ENCODE measurements at places on chromosomes 7 and 10.

DNA sequence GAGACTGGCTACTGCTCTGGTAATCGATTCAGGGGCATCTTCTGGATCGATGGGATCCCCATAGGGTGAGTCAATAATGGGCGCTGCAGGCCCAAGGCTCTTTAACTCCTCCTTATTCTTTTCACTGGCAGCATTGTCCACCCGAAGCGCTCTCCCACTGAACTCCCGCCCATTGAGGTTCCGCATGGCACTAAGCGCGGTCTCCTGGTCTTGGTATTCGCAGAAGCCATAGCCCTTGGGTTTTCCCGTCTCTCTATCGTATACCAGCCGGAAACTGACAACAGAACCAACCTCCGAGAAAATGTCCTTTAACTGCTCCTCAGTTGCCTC lies 285 bp downstream of the CSTF2T start:
- DNase-seq: no peak
- H3K36me3 ChIP-seq: peaks cover 15% of the 10 kb centered on the region
- H3K4me1 ChIP-seq: peaks cover 39% of the 10 kb centered on the region
- H3K27me3 ChIP-seq: no peaks in the 10 kb centered on the region

- H3K4me3 ChIP-seq: no peak overlapping the region
- H3K36me3 ChIP-seq: peaks cover 1% of the 10 kb centered on the region
These were observed 19.2 kb downstream of the ZNF107 start for GRCh38 chr7:64685091-64685490.

DNA sequence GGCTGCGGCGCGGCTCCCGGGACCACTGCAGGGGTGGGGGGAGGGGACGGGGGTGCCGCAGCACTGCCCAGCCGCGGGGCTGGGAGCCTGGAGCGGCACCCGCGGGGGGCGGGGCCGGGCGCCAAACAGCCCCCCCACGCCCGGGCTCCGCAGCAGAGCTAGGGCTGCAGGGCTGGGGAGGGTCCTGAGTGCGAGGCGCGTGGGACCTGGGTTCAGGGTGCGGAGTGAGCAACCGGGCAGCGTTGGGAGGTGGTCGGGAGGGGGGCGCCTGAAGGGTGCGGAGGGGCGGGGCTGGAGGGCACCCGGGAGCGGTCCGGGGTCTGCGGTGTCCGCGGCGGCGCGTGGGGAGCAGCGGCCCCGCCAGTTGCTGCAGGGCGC lies 528 bp downstream of the CAMK2G start:
- H3K4me3 ChIP-seq: peak overlapping the region; percentile 51
- H3K27me3 ChIP-seq: no peaks in the 10 kb centered on the region
- H3K4me1 ChIP-seq: peaks cover 30% of the 10 kb centered on the region

- no peaks in the 10 kb centered on the region for H3K36me3 ChIP-seq
- peaks cover 6% of the 10 kb centered on the region for H3K4me1 ChIP-seq
- H3K4me3 ChIP-seq: no peak overlapping the region
- H3K27me3 ChIP-seq: no peaks in the 10 kb centered on the region
These were observed 40.4 kb upstream of the COBL start for GRCh38 chr7:51356849-51357516.

DNA sequence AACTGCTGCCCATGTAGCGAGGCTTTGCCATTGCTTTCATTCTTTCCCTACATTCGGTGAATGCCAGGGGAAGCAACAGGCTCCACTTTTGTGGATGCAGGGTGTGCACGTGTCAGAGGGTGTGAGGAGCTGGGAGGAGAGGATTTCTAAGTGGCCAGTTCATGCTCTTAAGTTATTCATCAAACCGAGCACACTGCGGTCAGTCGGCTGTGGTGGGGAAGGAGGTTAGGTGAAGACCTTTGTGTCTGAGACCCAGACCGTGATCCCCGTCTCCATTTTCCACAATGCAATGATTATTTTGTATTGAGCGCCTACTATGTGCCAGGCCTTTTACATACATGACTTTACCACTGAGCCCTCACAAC lies 438.6 kb upstream of the GALNT17 start:
- H3K4me1 ChIP-seq: peaks cover 16% of the 10 kb centered on the region
- H3K36me3 ChIP-seq: peaks cover 5% of the 10 kb centered on the region

DNA sequence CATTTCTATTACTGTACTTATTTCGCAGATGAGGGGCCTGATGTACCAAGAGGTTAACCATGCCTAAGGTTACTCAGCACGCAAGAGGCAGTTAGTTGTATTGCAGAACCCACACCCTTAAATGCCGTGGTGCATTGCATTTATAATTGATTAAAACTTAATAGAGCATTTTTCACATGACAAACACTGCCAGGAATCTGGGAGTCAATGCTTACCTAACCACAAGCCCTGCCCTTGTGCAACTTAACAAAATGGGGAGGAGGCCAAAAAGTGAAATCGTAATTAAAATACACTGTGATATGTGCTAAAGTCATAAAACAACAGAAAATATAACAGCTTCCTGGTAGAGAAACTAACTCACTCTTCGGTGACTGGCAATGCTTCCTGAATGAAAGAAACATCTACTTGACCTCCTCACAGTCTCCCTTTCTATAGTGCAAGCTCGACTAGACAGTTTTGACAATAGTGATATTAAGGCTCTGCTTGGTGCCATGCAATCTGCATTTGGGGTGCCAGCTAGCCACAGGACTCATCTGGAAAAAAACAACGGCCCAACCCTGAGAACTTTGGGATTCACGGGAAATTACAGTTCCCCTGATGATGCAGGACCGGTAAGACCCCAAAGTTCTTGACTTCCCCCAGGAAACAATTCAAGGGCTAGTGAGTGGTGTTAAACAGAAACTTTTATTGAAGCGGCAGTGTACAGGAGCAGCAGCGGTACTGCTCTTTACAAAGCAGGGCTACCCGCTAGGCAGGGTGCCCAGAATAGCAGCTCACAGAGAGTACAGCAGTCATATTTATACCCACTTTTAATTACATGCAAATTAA lies 612.4 kb downstream of the TNS3 start:
- no peaks in the 10 kb centered on the region for H3K27me3 ChIP-seq
- no peak for DNase-seq
- no peaks in the 10 kb centered on the region for H3K4me1 ChIP-seq
- no peak overlapping the region for H3K4me3 ChIP-seq
- H3K36me3 ChIP-seq: no peaks in the 10 kb centered on the region
- peak overlapping the region; percentile 0 for H3K27ac ChIP-seq

- H3K4me1 ChIP-seq: peaks cover 14% of the 10 kb centered on the region
- H3K27ac ChIP-seq: no peak overlapping the region
- H3K36me3 ChIP-seq: no peaks in the 10 kb centered on the region
- no peak overlapping the region for H3K4me3 ChIP-seq
- DNase-seq: no peak
These were observed 7.6 kb downstream of the MAPK8 start for GRCh38 chr10:48314107-48314506.

DNA sequence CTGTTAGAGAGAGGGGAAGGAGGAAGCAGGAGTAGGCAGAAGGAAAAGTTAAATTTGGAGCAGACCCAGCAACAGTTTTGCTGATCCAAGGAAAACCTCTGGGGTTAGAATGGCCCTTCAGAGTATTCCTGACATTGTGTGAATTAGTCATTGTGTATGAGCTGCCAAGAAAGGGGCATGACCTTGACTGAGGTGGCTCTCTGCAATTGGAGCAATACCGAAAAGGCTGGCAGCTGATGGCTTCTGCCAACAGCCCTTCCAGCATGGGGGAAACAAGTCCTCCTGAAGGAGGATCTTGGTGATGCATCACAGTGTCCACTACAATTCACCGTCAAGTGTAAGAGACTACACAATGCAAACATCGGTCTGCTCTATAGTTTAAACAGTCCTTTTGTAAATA lies 20.6 kb upstream of the WASL start:
- H3K4me3 ChIP-seq: no peak overlapping the region
- no peak overlapping the region for H3K27ac ChIP-seq
- H3K36me3 ChIP-seq: no peaks in the 10 kb centered on the region
- no peak for DNase-seq
- H3K4me1 ChIP-seq: no peaks in the 10 kb centered on the region
- H3K27me3 ChIP-seq: peaks cover 38% of the 10 kb centered on the region

DNA sequence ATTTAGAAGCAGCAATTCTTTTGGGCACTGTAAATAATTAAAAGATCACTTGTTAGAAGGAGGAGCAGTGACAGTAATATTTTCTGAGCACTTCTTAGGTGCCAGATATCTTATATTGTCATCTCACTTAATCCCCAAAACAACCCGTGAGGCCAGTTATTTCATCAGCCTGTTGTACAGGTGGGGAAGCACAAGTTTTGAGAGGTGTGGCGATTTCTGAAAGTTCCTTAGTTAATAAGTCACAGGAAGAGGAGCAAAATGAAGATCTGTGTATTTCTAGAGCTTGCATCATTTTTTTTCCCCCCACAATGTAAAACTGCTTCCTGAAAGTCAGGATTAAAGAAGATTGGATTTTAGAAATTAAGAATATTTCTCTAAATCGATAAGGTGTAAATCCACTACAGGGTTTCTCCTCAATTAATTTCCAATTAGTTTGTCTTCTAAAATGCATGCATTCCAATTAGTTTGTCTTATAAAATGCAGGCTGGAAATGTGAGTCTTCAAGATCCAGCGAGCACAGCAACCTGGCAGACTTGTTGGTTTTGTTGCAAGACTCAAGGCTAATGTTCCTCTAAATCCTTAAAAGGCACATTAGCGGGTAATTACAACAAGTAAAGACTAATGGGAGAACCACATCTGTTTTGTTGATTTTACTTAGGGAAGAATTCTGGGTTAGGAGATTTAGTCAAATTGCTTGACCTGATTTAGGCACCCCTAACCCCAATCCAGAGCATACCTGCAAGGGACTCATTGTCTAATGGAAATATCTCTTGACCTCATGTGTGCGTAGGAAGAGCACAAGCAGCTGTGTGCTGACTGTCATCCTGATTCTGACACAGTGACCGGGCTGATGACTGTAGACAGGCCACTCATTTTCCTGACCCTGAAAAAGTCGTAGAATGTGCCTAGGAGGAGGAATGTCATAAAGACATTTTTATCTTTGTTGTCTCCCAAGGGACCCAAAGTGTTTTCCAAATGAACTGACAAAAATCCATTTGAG lies 272.0 kb downstream of the BAMBI start:
- no peak overlapping the region for H3K27ac ChIP-seq
- H3K4me1 ChIP-seq: no peaks in the 10 kb centered on the region
- DNase-seq: no peak
- H3K4me3 ChIP-seq: no peak overlapping the region
- no peaks in the 10 kb centered on the region for H3K36me3 ChIP-seq
- peaks cover 8% of the 10 kb centered on the region for H3K27me3 ChIP-seq

DNA sequence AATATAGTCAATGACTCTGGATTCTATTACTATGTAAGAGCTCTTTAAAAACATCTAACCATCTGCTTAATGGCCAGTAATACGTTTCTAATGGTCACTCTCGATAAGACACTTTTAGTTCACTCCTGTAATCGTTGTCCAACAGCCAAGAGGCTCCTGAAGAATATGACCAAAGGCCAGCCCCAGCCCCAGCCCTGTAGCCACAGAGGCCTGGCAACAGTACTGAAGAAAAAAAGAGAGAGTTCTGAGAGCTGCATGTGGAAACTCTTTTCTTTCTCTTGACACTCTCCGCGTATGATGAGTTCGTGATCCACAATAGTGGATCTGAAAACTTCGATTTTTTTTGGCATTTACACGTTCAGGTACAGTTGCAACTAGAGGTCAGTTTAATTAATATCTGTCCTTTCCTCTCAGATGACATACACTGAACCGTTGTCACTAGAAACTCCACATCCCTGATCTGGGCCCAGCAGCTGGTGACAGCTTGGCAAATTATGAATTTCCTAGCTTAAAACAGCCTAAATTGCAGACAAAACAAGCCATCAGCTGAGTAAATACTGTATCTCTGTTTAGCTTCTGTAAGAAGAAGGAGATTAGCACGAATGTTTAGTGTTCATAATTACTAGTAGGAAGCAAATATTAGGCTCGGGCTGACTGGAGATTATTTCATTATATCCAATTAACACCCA lies 456.7 kb downstream of the LRMDA start:
- no peaks in the 10 kb centered on the region for H3K4me1 ChIP-seq
- no peak for DNase-seq
- H3K27me3 ChIP-seq: no peaks in the 10 kb centered on the region
- no peaks in the 10 kb centered on the region for H3K36me3 ChIP-seq
- no peak overlapping the region for H3K27ac ChIP-seq

DNA sequence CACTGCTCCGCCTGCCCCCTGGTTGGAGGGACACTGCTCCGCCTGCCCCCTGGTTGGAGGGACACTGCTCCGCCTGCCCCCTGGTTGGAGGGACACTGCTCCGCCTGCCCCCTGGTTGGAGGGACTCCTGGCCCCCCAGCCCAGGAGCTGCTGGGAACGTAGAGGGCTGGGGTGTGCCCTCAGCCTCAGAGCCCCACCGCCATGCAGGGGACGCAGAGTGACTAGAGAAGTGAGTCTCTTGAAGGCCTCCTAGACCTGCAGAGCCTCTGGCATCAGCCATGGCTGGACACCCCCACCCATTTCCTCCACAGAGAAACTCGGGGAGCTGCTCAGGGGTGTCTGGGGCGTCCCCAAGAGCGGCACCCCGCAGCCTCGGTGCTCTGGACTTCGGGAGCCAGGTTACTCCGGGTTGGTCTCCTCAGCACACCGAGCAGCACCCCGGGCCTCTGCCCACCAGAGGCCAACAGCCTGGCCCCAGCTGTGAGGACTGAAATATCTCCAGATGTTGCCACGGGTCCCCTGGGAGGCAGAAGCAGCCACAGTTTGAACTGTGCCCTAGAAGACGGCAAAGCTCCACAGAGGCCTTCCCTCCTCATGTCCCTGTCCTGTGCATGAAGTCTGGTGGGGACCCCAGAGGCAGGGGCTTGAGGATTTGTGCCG lies 191.9 kb downstream of the ELFN1 start:
- no peaks in the 10 kb centered on the region for H3K36me3 ChIP-seq
- H3K4me3 ChIP-seq: peak overlapping the region; percentile 60
- no peaks in the 10 kb centered on the region for H3K27me3 ChIP-seq
- H3K4me1 ChIP-seq: peaks cover 31% of the 10 kb centered on the region

DNA sequence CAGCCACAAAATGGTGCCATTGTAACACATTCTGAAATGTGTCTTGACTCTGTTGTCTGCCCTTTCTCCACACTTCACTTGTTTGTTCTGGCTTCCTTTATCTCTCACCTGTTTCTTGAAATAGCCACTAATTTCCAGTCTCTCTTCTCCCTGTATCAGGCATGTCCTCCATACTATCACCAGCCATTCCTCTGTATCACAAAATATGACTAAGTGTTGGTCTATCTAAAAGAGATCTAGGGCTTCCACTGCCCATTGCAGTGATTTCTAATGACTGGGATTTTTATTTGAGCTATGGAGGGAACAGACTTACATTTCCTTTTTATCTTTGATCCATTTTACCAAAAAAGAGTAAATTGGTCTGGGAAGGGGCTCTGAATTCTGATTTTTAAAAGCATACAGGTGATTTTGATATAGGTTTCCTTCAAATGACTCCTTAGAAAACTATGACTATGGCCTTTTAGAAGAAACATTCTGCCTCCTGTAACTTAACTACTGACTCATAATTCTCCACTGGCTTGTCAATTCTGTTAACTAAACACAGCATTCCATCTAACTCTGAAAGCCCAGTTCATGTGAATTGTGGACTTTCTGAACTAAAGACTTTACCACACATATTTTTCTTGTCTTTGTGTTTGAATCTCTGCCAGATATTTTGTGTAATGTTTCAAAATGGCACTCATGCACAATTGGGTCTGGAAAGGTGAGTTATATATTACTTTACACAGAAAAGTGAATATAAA lies 1121.4 kb downstream of the XPNPEP1 start:
- no peaks in the 10 kb centered on the region for H3K4me1 ChIP-seq
- no peak overlapping the region for H3K27ac ChIP-seq
- no peaks in the 10 kb centered on the region for H3K27me3 ChIP-seq
- no peak overlapping the region for H3K4me3 ChIP-seq

GRCh38 chr7:836429-836828 lies 4.2 kb downstream of the SUN1 start:
- H3K4me3 ChIP-seq: no peak overlapping the region
- peaks cover 34% of the 10 kb centered on the region for H3K4me1 ChIP-seq
- no peak overlapping the region for H3K27ac ChIP-seq
- DNase-seq: no peak
- no peaks in the 10 kb centered on the region for H3K27me3 ChIP-seq

All from naive B cell (primary cell).